DMS79 treated with DMSO at 0.1 percent for 48 hours (cell line): ENCODE measurements at places on chromosomes 3 and 15.

DNA sequence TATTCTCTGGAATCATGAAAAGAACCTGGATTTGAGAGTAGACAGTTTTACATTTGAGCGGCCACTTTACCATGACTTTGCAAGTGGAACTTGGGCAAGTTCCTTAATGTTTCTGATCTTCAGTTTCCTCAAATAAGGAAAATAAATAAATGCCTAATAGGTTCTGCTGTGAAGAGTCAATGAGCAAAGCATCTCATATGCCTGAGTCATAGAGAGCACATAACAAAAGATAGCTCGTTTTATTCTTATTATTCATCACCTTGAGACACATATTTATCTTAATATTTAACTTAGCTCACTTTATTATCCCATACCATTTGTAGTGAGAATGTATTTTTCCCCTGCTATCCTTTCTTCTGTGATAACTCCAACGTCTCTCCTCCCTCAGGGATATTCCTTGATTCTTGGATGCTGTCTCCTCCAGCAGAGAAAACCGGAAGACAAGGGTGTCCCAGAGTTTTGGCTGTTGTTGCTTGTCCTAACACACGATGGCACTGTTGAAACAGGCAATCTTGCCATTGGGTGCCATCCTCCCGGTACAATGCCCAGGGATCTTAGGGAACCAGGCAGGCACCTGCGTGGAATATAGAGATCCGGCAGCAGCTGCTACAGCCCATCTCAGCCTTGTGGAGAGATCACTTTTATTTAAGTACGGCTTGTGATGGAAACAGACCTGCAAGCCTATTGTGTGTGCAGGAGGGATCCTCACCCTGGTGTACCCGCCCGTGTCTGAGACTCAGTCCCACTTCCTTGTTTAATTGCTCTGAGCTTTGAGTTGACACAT lies 33.3 kb upstream of the VPS33B start:
- peak; percentile 30 for DNase-seq

DNA sequence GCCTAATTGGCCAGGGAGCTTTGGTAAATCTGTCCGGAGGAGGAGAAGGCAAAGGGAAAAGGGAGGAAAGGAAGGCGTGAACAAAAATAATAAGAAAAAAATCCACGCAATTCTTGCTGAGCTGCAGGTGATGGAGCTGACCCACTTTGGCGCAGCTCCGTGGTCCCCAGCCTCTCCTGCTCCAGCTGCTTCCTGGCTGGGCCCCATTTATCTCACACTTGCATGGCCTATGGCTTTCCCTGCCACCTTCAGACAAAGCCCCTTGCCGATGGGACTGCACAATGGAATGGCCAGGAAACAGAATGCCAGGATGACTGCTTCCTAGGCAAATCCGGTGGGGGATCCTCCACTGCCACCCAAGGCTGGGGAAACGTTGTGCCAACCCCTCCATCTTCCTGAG lies 6.9 kb downstream of the INSYN1 start:
- DNase-seq = no peak

- peak; percentile 39 for DNase-seq
These were observed 777 bp downstream of the GPR160 start for GRCh38 chr3:170038434-170039110.

DNA sequence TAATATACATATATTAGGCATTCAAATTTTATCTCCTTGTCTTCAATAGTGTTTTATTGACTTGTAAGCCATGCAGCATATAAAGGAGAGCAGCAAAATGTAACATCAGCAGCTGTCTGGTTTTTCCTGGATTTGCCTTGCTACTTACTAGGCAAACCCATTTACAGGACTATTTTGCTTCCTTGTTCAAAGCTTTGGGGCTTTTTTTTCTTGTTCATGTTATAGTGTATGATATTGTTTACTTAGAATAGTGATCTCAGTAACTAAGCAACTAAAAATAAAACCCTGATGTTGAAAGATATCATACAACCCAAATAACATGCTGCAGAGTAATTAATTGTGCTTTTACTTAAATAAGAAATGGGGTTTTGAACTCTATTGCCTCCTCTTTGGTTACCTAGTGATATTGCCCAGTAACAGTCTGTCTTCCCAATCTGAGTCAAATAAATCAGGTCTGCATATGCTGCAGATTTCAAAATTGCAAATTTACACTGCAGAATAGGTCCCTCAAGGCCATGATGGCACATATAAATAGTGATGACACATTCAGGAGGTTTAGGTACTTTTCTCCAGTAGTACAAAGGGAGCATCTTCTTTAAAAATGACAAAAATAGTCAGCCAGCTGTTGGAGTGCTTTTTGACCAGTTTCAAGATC lies 578.1 kb upstream of the NECTIN3 start:
- DNase-seq = no peak

- DNase-seq = no peak
These were observed 114.1 kb downstream of the DCLK3 start for GRCh38 chr3:36650271-36650671.

DNA sequence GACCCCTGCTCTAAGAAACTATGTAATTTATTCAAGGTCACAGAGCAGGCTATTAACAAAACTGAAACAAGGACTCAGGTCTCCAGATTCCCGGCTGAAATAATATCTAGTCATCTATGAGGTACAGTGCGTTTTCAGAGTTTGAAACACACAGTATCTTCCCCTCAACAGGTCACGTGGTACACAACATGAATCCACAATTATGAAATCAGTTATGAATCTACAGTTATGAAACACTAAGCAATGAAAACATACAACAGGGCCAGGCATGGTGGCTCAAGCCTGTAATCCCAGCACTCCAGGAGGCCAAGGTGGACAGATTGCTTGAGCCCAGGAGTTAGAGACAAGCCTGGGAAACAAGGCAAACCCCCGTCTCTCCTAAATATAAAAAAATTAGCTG lies 72.7 kb downstream of the FSIP1 start:
- no peak for DNase-seq

- DNase-seq = no peak
These were observed 73.8 kb upstream of the HRH1 start for GRCh38 chr3:11080492-11080891.

GRCh38 chr3:44920081-44920480 lies 45.7 kb downstream of the TGM4 start:
- no peak for DNase-seq
